Glutamatergic neuron (in vitro differentiated cells): ENCODE measurements at places on chromosomes 6 and 20. TPM values are rescaled to one million over a fixed set of nuclear protein-coding genes. Genes with fewer than 3 reads are reported as not detected.

GRCh38 chr6:106026748-106027715 lies 59.1 kb upstream of the PRDM1 start:
- H3K36me3 ChIP-seq = no peaks in the 10 kb centered on the region
- no peak overlapping the region for H3K4me3 ChIP-seq
- DNase-seq = no peak
- no peaks in the 10 kb centered on the region for H3K4me1 ChIP-seq
- no peaks in the 10 kb centered on the region for H3K27me3 ChIP-seq
- no peak overlapping the region for H3K27ac ChIP-seq

Gene FOXF2
- 0.71 TPM for total RNA-seq

GRCh38 chr6:89775150-89775549 lies 44.4 kb downstream of the MDN1 start:
- no peaks in the 10 kb centered on the region for H3K36me3 ChIP-seq
- H3K4me1 ChIP-seq = no peaks in the 10 kb centered on the region
- DNase-seq = no peak
- no peak overlapping the region for H3K27ac ChIP-seq
- no peaks in the 10 kb centered on the region for H3K27me3 ChIP-seq

DNA sequence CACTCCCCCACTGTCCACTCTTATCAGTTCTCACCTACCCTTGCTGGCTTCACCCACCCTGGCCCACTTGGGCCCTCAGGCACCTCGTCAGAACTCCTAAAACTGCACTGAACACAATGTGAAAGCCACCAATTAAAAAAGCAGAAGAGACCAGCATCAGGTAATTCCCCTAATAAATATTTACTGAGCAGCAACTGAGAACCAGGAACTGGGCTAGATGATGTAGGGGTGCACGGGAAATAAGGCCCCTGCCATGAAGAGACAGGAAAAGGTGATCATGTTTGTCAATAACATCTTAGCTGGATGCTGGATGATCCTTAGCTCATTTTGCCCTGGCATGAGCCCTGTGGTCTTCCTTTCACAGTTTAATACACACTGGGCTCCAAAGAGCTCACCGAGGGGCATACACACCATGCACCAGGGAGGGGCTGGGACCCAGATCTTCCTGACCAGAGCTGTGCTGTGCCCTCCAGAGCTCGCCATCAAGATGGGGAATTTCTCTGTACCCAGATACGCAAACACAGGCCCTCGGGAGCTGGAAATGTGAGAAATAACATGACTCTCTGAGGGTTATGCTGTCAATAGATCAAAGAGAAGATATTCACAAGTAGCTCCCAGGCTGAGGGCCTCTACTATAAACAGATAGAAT lies 113.6 kb upstream of the SLC22A16 start:
- H3K36me3 ChIP-seq = no peaks in the 10 kb centered on the region
- H3K27me3 ChIP-seq = no peaks in the 10 kb centered on the region
- H3K27ac ChIP-seq = no peak overlapping the region
- H3K4me3 ChIP-seq = no peak overlapping the region
- H3K4me1 ChIP-seq = peaks cover 3% of the 10 kb centered on the region

Gene SIRPD
- total RNA-seq = not detected

- DNase-seq = peak; percentile 75
- H3K4me1 ChIP-seq = no peaks in the 10 kb centered on the region
- no peaks in the 10 kb centered on the region for H3K27me3 ChIP-seq
- H3K27ac ChIP-seq = no peak overlapping the region
- H3K4me3 ChIP-seq = no peak overlapping the region
- H3K36me3 ChIP-seq = no peaks in the 10 kb centered on the region
These were observed 251.1 kb upstream of the TBX18 start for GRCh38 chr6:85015396-85015990.

Gene DNMT3B
- 29.0 TPM for total RNA-seq

DNA sequence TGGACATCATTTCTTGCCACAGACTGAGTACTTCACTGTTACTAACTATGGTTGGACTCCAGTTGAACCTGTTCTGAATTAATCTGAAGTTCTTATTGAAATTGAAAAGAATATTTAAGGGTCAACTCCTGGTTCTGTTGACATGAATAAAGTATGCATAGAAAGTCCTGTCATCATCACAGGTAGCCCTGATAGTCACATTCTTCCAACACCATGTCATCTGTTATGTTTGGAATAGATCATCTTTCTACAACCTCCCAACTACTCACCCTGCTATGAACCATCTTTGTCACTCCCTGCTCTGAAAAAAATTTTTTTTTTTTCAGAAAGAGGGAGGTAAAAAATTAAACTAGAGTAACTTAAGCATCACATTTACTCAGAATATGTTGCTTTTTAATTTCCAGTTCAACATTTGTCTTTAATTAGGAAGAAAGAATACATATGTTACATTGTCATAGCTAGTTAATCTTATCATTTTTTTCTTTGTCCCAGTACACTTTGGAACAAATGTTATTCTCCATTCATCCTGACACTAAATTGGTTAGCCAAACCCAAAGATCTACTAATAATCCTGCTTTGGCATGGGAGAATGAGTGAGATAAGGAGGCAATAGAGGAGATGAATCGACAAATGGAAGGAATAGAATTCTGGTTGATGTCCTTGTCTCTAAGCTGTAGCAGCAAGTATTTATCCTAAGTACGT lies 775.1 kb upstream of the NRSN1 start:
- H3K4me1 ChIP-seq = no peaks in the 10 kb centered on the region
- peaks cover 5% of the 10 kb centered on the region for H3K36me3 ChIP-seq
- no peak overlapping the region for H3K27ac ChIP-seq
- no peak overlapping the region for H3K4me3 ChIP-seq
- no peaks in the 10 kb centered on the region for H3K27me3 ChIP-seq

Gene GGT7
- total RNA-seq = 81.9 TPM

- no peak for DNase-seq
- peaks cover 4% of the 10 kb centered on the region for H3K27me3 ChIP-seq
- H3K27ac ChIP-seq = no peak overlapping the region
- no peak overlapping the region for H3K4me3 ChIP-seq
- H3K36me3 ChIP-seq = no peaks in the 10 kb centered on the region
- H3K4me1 ChIP-seq = peaks cover 29% of the 10 kb centered on the region
These were observed 41.3 kb upstream of the QKI start for GRCh38 chr6:163373240-163373639.

DNA sequence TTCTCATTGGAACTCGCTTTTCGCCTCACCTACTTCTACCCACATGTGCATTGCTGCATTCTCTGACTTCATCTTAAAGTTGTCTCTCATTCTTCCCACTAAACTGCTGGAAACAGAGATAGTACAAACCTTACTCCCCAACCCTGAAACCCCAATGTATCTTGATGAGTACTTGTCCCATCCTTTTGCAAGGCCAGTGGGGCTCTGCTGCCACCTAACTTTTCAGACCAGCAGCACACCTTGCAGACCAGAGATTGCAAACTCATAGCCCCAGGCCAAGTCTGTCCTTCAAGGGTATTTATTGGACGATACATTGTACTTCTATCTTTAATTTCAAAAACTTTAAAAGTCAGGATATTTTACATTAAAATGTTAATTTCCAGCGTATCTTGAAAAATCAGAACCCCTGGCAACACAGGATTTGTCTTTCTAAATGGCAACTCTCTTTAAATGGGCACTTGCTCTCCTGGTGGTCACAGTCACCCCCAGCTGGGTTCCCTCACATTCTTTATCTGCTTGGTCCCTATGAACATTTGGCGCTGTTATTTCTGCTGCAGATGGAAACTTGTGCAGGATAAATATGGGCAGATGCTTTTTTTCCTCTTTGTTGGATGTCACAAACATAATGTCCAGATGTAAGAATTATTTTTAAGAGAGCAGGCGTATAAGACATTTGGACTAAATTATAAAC lies 83.9 kb downstream of the SOD2 start:
- H3K36me3 ChIP-seq = peaks cover 9% of the 10 kb centered on the region
- H3K4me3 ChIP-seq = no peak overlapping the region
- H3K27ac ChIP-seq = no peak overlapping the region
- no peaks in the 10 kb centered on the region for H3K27me3 ChIP-seq

Gene ME1
- total RNA-seq = 3.5 TPM

DNA sequence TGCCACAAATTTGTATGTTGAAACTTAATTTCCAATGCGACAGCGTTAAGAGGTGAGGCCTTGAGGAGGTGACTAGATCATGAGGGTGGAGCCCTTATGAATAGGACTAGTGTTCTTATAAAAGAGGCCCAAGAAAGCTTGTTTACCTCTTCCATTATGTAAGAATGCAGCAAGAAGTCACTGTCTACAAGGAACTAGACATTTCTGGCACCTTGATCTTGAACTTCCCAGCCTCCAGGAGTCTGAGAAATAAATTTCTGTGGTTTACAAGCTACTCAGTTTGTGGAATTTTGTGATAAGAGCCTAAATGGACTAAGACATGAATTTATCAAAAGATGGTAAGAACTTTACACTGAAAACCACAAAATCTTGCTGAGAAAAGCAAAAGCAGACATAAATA lies 173.6 kb upstream of the SGK1 start:
- H3K27ac ChIP-seq = no peak overlapping the region
- H3K4me1 ChIP-seq = no peaks in the 10 kb centered on the region
- no peak for DNase-seq
- no peaks in the 10 kb centered on the region for H3K27me3 ChIP-seq

GRCh38 chr6:17392978-17393891 lies at the start of gene CAP2:
CAP2 (plus strand) TSS chr6:17393595; CDS start chr6:17421556, 27,961 bp downstream.
- H3K36me3 ChIP-seq = peaks cover 5% of the 10 kb centered on the region
- peak; percentile 80 for DNase-seq
- H3K27me3 ChIP-seq = peaks cover 4% of the 10 kb centered on the region
- H3K4me3 ChIP-seq = peak within 1 kb of the TSS; percentile 98

DNA sequence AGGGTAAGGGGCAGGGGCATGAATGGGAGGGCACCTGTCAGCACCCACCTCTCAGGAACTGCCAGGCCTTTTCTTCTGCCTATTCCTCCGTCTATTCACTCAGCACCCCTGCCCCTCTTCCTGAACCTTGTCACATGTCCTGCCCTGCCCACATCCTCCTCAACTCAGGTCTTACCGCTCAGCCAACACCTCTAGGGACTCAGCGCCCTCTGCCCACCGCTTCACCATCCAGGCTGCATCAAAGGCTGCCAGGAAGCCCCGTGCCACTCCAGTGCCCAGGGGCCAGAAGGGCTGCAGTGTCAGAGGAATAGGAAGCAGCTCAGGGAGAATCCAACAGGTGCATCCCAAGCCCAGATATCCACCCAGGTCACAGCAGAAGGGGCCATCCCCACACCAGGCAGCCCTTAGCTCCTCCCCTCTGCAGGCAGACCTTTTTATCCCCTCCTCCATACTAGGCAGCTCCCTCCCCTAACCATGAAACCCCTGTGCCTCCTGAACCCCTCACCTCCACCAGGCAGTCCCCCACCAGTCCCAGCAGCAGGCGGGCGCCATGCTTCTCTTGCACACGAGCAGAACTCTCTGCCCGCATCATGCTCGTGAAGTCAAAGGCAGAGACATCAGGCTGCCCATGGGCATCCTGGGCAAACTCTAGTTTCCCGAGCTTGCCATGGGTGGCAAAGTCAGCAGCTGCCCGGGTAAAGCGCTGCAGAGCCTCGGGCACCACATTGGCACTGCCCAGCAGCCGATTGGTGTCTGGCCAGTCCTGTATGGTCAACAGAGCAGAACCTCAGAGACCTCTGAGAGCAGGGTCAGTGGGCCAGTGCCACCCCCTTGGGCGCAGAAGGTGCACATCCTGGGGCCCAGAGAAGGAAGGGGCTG lies 5.5 kb downstream of the MICAL1 start:
- H3K36me3 ChIP-seq = peaks cover 5% of the 10 kb centered on the region
- no peak for DNase-seq
- peaks cover 29% of the 10 kb centered on the region for H3K4me1 ChIP-seq
- peak overlapping the region; percentile 34 for H3K4me3 ChIP-seq
- H3K27ac ChIP-seq = no peak overlapping the region

DNA sequence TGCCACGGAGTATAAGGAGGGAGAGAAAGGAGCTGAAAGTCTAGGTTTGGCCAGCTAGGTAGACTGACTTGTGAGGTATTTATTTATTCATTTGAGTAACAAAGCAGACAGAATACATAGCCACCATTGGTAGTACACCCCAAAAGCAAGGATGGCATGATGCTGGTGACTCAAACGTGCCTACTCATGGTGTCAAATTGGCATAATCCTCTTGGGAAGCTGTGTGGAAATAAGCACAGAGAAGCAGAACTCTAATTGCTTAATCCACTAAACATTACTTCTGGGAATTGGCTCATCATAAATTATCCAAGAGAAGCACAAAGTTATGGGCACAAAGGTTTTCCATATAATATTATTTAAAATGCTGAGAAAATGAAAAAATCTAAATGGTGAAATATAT lies 2.5 kb downstream of the DEFB132 start:
- H3K27me3 ChIP-seq = peaks cover 3% of the 10 kb centered on the region
- no peak overlapping the region for H3K4me3 ChIP-seq
- no peak overlapping the region for H3K27ac ChIP-seq
- DNase-seq = no peak

- no peaks in the 10 kb centered on the region for H3K27me3 ChIP-seq
- no peak overlapping the region for H3K4me3 ChIP-seq
- H3K36me3 ChIP-seq = no peaks in the 10 kb centered on the region
- peaks cover 7% of the 10 kb centered on the region for H3K4me1 ChIP-seq
These were observed 92.8 kb downstream of the CLIC5 start for GRCh38 chr6:45922728-45923351.

DNA sequence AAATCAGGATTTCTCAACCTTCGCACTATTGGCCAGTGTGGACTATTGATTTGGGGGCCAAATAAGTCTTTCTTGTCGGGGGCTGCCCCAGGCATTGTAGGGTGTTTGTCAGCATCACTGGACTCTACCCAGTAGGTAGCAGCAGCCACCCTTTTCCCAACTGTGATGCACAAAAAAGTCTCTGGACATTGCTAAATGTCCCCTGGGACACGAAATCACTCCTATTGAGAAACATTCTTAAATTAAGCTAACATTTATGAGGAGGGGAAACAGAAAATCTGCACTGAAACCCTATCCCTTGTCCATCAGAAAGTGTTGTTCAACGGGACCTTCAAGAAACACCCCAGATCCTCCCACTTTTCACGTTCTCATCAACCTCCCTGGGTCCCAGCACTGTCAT lies 54.2 kb downstream of the NFATC2 start:
- H3K27ac ChIP-seq = no peak overlapping the region
- peaks cover 6% of the 10 kb centered on the region for H3K27me3 ChIP-seq
- DNase-seq = no peak
- no peaks in the 10 kb centered on the region for H3K36me3 ChIP-seq

DNA sequence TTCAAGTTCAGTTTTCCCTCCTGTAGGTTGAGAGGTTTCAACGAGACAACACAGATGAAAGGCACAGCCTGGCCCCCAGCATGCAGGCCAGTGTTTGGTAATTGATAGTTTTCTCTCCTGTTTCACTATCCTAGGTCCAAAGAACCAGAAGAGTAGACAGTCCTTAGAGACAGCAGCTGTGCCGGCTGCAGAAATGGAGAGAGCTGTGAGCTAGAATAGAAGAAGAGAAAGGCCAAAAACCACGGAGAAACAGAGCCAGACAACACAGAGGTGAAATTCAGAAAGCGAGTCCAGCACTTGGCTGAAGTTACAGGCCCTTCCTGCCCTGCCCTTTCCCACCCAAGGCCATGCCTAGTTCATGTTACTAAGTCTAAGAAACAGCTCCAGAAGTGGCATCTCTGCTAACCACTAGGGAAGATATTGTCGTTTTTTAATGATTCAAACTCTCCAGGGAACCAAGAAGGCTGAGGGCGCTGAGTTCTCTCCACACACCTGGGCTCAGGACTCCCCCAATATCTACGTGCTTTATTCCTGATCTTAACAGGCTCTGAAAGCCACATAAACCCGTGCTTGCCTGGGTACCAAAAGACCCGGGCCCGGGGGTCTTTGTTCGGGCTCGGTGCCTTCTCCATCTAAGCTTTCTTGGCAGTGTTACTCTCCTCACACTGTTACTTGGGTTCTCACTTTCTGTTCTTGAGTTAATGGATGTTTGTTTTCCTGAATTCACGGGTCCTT lies 16.5 kb upstream of the RBPJL start:
- H3K27ac ChIP-seq = peak overlapping the region; percentile 7
- peaks cover 5% of the 10 kb centered on the region for H3K36me3 ChIP-seq
- no peak overlapping the region for H3K4me3 ChIP-seq

- H3K27ac ChIP-seq = no peak overlapping the region
- no peaks in the 10 kb centered on the region for H3K27me3 ChIP-seq
- no peak for DNase-seq
- H3K36me3 ChIP-seq = peaks cover 5% of the 10 kb centered on the region
- no peak overlapping the region for H3K4me3 ChIP-seq
These were observed 65.1 kb downstream of the CBFA2T2 start for GRCh38 chr20:33554914-33555420.
